Caudate nucleus (tissue), 63 donors: ENCODE measurements at places on chromosomes 13 and 19.

GRCh38 chr19:14127929-14128509, 8.4 kb downstream of the ASF1B start:
- DNase-seq, result no peak

DNA sequence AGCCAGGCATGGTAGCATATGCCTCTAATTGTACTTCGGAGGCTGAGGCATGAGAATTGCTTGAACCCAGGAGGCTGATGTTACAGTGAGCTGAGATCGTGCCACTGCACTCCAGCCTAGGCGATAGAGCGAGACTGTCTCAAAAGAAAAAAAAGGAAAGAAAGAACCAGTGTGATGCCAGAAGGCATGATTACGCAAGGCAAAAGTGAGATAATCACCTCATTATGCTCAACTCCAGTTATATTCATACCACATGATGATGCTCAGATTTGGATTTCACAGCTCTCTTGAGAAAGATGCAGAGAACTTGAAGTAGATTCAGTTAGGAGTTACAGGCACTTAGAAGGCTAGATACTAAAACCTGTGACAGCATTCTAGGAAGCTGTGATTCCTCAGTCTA, 21.8 kb downstream of the RCBTB1 start:
- no peak for DNase-seq

DNA sequence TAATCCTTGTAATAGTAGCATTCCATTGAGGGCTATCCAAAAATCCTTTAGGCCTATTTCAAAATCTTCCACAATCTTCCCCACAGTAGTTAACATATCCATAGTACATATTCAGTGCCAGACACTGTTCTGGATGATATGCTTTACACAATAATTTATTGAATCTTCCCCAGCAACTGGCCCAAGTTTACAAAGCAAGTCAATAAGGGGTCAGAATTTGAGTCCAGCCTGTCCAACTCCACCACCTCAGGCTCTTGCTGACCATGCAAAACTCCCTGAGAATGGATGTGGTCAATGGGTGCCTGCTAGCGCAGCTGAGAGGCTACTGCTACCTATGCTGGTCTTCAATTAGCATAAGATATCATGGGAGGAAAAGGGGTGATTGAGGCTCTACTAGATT, 529.6 kb downstream of the FGF9 start:
- DNase-seq, result no peak

- no peak for DNase-seq
These were observed 24.8 kb downstream of the RANBP3 start for GRCh38 chr19:5953030-5953589.

DNA sequence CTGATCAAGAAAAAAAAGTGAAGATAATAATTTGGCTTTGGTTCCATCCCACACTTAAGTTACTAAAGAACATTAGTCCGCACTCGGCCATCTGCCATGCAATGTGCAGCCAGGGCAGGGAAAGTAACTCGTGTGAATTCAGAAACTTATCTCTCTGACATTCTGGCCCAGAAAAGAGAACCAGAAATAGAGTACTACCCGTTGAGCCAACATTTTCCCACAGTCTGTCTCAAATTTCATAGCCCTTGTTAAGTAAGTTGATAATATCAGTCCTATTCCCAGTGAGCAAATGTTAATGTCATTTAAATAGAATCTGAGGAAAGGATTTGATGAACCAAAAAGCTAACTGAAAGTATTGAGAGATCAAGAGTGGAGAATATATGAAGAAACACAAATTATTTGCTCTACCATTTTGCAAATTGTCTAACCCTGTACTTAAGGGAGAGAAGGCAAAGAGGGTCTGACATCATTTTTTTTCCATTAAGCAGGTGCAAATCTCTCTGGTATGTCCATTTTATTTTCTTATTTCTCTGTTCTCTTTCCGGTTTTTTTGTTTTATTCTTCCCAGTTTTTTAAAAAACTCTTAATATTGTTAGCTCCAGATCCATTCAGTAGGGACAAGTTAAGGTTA, 156.3 kb downstream of the NDFIP2 start:
- no peak for DNase-seq

DNA sequence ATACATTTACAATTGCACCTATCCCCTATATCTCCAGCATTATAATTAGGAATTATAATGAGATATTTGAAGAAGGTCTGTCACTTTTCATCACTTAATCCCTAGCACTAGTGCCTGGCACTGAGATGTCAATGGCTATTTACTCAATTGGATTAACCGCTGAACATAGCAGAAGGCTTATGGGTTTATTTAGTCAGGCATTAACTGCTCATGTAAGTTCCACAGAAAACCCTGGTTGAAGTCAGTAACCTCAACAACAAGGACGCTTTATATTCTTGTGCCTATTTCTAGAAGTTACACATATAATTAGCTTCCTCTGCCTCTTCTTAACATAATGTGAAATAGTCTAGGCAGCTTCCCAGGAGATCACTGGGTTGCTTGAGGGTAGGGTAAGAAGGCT, 107.5 kb upstream of the POSTN start:
- DNase-seq, result no peak

- DNase-seq, result no peak
These were observed 2.3 kb upstream of the ZNRF4 start for GRCh38 chr19:5452594-5453565.

DNA sequence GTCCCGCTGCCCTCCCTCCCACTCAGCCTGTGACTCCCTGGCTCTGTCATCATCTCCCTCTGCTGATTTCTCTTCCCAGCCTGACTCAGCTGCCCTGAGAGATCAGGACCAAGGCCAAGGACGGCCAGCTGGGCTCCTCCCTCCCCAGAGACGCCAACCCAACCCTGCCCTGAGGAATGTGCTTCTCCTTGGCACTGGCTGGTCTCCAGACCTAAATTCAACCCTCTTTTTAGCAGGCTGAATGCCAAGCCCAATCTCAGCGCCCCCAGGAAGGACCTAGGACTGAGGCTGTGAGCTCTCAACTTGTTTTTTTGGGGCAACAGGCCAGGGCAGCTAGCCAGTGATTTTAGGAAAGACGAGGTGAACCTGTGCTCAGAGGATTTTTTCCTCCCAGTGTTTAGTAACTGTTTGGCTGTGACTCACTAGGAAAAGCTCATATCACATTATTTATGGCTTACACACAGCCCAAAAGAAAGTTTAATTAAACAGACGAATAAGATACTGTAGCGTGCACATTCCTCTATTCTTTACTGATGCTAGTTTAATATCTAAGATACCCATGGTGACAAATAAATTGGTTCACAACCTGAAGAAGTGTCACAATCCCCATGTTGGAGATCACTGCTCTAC, 7.4 kb upstream of the IGFL1 start:
- DNase-seq, result no peak

GRCh38 chr13:41613471-41613870, 156.1 kb downstream of the RGCC start:
- DNase-seq, result no peak

GRCh38 chr13:21176982-21177284, 475 bp downstream of the MRPL57 start:
- no peak for DNase-seq

DNA sequence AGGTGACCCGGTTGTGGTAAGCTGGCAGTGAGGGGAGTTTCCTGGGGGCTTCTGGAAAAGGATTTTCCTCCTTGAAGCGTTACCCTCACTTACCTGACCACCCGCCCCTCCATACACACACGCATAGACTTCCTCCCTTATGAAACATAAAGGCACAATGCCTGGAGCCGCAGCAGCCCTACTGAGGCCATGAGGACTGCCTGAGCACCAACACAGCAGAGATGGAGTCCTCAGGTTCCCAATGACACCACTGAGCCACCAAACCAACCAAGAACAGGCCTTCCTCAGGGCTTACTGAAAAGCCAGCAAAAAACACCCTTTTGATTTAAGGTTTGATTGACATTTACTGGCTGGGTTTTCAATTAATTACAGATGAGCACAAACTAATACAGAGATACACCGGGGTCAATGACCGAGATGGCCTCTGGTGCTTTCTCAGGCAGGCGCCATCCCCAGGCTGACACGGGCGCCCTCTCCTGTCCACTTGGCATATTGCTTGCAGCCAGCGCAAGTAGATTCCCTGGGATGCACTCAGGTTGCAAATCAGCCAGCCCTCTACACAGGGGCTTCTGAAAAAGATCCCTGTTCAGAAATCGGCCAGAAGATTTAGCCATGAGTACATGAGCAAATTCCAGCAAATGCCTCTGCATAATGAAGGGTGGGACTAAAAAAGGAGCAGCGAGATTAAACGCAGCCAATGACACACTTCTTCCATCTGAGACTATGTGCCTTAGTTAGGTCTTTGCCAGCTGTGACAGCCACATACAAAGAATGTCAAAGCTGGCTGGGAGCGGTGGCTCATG, 14.8 kb downstream of the OPA3 start:
- DNase-seq, result no peak

DNA sequence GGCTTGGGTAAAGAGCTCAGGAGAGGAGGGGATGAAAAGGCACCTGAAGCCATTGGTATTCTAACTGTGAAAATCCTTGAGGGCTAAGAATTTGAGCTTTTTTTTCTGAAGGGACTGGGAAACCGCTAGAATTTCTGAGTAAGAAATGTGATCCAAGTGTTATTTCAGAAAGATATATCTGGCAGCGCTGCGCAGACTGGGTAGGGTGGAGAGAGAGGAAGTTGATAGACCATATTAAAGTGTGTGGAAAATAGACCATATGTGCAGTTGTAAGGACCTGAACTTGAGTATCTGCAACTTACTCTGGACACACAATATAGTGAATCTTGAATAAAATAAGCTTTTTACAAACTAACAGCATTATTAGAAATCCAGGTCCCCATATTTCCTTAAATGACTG, 427.4 kb downstream of the NDFIP2 start:
- no peak for DNase-seq

- DNase-seq, result no peak
These were observed 1.3 kb downstream of the SNRPA start for GRCh38 chr19:40752257-40752781.

DNA sequence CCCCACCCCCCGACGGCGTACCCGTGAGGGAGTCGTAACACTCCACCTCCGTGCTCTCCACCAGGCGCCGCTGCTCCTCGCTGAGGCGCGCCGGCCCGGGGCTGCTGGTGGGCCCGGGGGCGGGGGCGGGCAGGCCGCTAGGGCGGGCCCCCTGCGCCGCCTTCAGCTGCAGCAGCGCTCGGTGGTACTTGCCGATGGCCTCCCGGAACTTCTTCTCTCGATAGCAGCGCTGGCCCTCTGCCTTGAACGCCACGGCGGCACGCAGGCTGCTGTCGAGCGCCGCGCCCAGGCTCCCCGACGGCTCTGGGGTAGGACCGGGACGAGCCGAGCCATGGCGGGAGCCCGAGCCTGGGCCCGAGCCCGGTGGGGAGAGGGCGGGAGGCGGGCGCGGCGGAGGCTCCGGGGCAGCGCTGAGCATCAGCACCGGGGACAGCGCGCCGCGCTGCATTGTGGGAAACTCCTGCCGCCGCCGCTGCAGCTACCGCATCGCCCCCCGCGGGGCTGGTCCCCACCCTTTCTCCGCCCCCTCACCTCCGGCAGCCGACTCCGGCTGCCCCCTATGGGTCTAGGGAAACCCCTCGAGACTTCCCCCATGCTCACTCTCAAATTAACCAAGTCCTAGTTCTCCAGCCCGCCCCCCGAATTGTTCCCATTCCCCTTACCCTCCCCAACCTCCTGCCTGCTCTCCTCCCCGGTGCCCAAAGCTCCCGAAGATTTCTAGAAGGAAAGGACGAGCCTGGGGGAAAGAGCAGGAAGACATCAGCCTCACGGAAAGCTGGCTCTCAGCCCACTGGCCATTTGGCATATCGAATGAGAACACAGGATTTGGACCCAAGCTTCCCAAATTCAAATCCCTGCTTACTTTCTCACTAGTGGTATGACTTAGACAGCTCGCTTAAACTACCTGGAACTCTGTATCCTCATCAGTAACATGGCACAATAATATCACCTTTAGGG, at the start of gene TTC9B:
TTC9B (minus strand) TSS at position 451 of the 957 bp plus-strand sequence; CDS start at position 448, 3 bp downstream.
- peak; percentile 57 for DNase-seq

- DNase-seq, result peak; percentile 38
These were observed 989 bp upstream of the SSC5D start for GRCh38 chr19:55486971-55487923.

- DNase-seq, result no peak
These were observed 351.7 kb downstream of the SPRY2 start for GRCh38 chr13:79989217-79989661.

- no peak for DNase-seq
These were observed 1115.4 kb downstream of the SLITRK1 start for GRCh38 chr13:82766732-82767321.

DNA sequence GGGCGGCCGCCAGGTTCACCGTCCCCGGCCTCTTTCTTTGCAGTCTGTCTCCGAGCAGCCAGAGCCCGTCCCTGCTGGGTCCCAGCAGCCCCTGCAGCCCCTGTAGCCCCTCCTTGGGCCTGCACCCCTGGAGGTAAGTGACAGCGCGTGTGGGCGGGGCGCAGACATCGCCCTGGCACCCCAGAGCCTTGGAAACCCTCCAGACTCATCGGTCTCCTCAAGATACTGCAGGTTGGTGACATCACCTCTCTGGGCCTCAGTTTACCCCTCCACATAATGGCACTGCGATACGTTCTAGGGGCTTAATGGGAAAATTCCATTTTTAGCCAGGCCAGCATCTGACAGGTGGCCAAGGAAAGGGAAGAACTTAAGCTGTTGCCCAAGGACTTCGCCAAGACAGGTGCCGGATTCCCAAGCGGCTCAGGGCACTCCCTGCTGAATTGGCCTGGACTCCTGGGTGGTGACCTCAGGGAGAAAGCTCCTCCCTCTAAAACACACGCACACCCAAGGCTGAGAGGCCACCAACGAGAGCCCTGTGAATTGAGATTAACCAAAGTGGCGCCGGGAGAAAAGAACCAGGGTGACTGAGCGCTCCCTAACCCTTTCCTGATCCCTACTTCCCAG, 13.1 kb downstream of the MAST3 start:
- no peak for DNase-seq

DNA sequence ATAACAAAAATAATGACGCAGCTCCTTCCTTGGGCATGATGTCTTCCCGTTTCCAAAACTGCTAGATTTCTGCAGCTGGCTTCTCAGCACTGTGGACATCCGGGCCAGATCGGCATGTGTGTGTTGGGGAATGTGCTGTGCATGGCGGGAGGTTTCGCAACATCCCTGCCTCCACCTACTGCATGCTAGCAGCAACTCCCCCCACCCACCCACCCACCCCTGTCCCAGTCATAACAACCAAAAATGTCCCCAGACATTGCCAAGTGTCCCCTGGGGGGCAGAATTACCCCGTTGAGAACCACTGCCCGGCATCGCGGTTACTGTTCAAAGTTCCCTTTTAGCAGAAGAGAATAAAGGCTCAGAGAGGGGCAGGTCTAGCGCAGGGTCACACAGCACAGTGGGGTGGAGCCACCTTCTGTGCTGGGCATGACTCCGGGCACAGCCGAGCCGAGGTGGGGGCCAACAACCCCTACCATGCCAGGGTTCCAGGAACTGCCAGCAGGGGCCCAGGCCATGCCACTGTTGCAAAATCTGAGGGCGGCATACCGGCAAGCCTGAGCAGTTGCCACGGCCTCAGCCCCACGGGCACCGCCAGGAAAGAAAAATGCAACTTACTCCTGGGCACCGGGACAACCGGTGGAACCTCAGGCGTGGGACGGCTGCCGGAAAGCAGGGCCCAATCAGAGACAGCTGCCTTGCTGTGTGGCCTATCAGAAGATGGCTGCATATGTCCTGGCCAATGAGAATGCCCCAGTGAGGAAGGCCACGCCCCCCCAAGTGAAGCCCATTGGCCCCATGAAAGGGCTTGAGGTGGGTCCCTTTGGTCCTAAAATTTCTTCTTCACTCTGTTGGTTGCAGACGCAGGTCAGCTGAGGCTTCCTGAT, 22.5 kb upstream of the NFIC start:
- DNase-seq, result no peak
